ENCODE measurements at places on chromosomes 12 and 14.

GRCh38 chr14:72774894-72775620 is 118.8 kb downstream of the DPF3 start:
- DNase-seq, result no peak

DNA sequence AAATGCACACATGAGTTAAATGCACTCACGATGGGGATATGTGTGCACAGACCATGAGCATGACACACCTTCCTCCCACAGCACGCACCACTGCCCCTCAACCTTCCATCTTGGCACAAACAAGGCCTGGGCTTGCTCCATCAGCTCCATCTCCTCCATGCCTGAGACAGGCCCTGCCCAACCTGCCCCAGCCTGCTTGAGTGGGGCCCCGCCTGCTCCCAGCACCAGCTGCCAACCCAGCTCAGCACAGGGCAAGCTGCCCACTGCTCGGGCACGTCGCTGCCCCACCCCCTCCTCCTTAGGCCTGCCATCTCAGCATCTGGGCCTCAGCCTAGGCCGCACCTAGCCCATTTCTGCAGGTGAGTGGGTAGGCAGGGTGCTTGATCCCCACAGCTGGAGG is 27.6 kb upstream of the KRT78 start:
- DNase-seq, result no peak

DNA sequence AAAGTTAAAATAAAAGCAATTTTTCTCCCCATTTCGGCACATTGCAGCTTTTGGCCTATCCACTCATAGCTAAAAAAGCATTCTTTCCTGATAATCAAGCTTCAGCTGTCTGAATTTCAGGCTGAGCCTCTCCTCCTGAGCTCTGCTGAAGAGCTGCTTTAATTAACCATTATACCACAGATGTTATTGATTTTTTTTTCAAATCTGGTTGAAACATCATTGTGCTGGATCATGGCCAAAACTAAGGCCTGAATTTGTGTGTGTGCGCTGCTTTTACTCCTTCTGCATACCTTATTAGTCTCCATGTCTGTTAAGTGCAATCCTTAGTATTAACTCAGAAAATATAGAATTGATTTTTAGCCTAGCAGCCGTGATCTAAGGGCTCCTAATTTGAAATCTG is 52.3 kb downstream of the MBIP start:
- no peak for DNase-seq

DNA sequence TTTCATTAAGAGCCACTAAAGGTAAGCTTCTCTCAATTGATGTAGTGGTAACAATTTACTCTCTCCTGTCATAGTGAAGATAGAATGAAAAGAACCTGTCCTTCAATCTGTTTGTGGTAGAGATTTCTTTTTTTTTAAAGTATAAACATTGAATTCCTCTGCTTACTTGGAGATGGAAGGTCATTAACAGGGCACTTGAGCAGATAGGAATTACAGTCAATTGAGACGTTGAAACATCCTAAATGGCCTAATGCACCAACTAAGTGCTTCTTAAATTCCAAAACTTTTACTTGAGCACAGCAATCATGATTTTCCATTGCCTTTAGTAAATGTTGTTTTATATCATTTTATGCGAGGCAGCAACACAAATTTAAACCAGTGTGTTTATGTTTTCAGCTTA is 241.4 kb downstream of the FOXG1 start:
- DNase-seq, result no peak

DNA sequence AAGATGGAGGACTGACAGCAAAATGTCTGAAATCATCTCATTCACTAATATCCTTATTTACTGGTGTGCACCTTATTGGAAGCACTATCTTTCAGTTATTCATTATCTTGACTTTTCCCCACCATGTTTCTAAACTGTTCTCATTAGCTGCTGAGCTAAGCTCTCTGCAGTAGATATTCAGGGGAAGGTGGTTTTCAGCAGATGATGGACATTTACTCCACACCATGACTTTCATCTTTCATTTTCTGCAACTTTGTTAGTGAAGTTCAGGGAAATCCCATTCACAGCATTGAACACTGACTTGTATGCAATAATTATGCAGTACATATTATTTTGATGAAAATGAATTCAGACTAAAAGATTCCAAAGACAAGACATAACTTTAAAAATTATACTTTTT is 373.6 kb upstream of the FLRT2 start:
- DNase-seq, result no peak

DNA sequence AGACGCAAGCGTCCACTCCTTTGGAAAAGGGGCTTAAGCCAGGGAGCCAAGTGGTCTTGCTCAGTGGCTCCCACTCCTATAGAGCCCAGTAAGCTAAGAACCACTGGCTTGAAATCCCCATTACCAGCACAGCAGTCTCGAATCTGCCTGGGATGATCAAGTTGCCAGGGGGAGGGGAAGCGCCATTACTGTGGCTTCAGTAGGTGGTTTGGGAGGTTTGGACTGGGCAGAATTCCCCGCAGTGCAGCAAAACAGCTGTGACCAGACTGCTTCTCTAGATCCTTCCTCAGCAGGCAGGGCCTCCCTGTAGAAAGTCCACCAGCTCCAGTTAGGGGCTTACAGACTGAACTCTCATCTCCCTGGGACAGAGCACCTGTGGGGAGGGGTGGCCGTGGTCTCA is 115.4 kb downstream of the TMEM117 start:
- DNase-seq, result no peak

DNA sequence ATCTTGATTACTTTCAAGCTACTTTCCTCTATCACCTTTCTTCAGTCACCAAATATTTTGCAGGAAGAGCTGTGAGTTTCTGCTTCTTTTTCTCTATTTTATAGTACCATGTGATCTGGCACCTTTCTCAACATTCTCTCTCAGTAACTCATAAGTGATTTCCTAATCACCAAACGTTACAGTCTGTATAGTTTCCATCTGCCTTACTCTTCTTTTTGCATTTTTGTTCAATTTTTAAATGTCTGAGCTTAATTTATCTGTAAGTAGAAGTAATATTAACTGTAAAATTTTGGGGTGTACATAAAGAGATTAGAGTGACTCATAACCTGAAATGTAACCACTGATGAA is 422.1 kb upstream of the SYT1 start:
- DNase-seq, result no peak

DNA sequence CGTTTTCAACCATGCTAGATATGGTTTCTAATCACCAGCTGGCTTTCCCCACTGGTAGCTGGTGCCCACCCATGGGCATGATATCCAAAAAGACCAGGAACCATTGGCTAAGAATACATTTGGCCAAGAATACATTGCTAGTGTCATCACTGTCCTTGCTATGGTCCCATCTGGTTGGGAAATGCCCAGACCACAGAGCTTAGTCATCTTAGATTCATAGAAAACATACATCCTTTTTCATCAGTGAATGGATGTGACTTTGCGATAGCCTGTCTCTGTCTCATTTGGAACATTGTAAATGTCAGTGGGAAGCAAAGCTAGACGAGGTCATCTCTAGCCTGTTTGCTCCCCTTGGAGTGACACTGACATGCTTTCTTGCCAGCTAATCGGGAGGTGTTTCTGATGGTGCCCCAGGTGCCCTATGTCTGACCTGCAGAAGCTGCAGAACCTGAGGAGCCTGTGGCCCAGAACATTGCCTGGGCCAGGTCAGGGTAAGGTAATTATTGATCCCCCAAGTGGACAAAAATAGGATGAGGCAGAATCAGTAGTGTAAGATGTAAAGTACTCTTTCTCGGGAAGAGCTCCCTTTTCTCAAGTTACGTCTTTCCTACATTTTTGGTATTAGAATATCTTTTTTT is 194.8 kb downstream of the SLC41A2 start:
- no peak for DNase-seq

DNA sequence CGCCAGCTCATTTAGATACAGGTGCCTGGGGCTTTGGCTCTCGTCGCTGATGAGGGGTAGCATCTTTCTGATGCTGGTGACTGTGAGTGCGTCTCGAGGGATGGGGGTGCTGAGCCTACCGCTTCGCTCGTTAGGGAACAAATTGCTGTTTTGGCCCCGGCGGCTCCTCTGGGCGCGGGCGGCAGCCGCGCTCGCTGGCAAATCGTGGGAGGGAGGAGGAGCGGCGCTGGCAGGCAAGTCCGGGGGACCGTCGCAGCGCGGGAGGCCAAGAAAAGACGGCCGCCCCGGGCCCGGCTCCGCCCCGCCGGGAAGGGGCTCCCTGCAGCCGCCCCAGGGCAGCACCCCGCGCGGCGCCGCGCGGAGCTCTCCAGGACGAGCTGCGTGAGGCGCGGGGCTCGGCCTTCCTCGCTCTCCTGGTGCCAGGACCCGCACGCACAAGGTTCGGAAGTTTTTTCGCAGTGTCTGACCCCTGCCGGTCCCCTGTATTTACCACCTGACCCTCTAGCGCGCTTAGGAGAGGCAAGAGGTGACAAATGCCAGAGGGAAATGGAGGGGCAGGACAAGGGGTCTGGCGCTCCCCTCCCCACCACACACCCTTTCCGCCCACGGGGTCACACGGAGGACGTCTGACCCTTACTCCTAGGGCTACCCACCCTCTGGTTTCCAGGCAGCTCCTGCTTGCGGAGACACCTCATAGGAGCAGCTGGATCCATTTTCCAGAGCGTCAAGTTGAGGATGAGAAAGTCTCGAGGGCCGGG is 899 bp upstream of the KCNH3 start:
- peak; percentile 54 for DNase-seq

GRCh38 chr14:93764211-93764659 is 24.1 kb downstream of the PRIMA1 start:
- no peak for DNase-seq

DNA sequence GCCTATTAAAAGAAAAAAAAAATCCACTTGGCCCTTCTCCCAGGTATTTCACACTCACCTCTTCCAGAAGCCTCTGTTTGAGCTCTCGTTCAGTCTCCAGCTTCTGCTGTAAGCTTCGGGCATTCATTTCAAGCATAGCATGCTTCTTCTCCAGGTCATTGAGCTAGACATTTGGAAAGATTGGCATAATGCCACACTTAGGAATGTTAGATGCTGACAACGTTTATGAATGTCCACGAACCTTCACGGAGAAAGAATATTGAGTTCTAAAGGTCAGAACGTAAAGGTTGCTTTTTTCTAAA is 60.5 kb downstream of the PRKAB1 start:
- DNase-seq, result no peak

DNA sequence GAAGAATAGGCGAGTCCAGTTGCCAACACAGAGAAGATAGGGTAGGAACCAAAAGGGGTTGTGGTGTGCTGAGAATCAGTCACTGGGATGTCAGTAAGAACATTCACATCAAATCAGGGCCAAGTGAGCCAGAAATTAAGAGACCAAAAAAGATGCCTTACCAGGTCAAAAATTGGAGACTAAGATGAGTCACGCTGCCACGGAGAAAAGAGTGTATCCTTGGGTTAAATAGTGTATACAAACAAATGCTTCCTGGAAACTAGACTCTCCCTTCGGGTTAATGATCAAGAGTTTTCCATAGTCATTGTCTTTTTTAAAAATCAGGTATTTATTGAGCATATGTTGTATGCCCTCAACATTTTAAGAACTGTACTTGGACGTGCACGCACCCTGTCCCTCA is 45.2 kb upstream of the BAZ1A start:
- no peak for DNase-seq

GRCh38 chr12:129351481-129351880 is 498.2 kb downstream of the GLT1D1 start:
- DNase-seq, result no peak

GRCh38 chr12:113900716-113901115 is 65.4 kb downstream of the RBM19 start:
- DNase-seq, result no peak

GRCh38 chr12:93363841-93364297 is 13.9 kb upstream of the NUDT4 start:
- DNase-seq, result no peak

DNA sequence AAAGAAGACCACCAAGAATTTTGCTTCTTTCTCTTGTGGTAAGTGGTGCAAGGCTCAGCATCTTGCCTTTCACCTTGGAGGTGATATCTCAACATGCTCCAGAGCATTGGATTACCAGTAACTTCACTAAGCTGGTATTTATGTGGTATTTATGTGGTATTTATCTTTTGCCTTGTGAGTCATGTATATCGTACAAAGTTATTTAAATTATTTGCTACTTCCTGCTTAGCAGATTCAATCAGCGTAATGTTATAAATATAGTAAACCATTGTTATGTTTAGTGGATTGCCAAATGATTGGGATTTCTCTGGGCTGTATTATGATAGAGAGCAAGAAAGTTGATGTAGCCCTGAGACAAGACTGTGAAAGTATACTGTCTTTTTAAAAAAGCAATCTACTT is 366.4 kb downstream of the IPO8 start:
- no peak for DNase-seq

GRCh38 chr14:87971010-87971409 is 22.0 kb downstream of the GALC start:
- no peak for DNase-seq

DNA sequence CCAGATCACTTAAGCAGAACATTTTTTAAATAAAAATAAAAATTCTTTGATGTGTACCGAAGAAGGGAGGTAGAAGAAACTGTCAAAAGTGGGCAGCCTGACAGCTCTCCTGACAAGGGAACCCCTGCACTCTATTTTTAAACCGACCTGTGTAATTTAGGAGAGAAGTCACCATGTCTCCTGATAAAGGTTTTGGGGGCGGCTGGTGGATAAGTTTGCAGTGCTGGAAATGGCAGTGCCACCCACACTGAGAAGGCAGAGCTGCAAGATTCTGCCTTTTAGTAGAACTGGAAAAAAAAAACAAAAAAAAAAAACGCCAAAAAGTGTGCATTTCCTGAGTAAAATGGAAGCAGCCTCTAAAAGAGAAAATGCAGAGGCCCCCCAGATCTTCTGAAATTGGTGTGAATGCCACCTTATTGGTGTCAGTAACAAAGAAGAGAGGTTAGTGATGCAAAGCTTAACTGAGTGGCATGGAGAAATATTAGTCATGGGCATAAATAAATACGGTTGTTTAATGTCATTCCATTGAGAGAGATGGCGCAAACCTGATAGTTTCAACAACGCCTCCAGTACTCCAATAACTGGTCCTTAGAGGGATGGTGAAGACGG is 24.7 kb downstream of the DUSP6 start:
- DNase-seq, result no peak

GRCh38 chr14:67668559-67668958 is 5.9 kb downstream of the VTI1B start:
- no peak for DNase-seq

- DNase-seq, result no peak
Measured at GRCh38 chr12:131457028-131457310, 253.9 kb upstream of the SFSWAP start.

DNA sequence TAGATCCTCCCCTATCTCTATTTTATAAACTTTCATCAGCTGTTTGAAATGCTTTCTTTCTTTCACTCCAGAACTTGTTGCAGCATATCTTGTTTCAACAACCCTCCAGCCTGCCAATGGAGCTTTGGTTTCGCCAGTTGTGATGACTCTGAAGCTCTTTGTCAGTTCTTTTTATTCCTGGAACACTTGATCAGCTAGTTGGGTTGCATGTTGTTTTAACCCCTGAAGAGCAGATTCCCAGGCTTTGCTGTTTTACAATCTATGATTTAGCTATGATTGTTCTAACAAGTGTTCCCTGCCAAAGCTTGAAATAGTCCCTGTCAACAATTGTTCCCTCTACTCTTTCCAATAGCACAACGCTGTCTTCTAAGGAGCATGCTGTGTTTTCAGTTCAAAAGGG is 50.6 kb upstream of the FUT8 start:
- no peak for DNase-seq

Measured in activated naive CD4-positive, alpha-beta T cell treated with Interleukin-2 at 50 U/mL for 16 hours (primary cell).